Activated naive CD4-positive, alpha-beta T cell (primary cell): ENCODE measurements at places on chromosomes 16 and 17.

- DNase-seq = no peak
Observed at GRCh38 chr17:81473019-81473418, 39.6 kb downstream of the ACTG1 start.

GRCh38 chr16:80968386-80969113 lies 38.1 kb downstream of the CMC2 start:
- DNase-seq = no peak

GRCh38 chr16:11572301-11572995 lies 14.3 kb downstream of the LITAF start:
- DNase-seq = no peak

- DNase-seq = no peak
Observed at GRCh38 chr17:69709441-69709840, 294.9 kb downstream of the MAP2K6 start.

DNA sequence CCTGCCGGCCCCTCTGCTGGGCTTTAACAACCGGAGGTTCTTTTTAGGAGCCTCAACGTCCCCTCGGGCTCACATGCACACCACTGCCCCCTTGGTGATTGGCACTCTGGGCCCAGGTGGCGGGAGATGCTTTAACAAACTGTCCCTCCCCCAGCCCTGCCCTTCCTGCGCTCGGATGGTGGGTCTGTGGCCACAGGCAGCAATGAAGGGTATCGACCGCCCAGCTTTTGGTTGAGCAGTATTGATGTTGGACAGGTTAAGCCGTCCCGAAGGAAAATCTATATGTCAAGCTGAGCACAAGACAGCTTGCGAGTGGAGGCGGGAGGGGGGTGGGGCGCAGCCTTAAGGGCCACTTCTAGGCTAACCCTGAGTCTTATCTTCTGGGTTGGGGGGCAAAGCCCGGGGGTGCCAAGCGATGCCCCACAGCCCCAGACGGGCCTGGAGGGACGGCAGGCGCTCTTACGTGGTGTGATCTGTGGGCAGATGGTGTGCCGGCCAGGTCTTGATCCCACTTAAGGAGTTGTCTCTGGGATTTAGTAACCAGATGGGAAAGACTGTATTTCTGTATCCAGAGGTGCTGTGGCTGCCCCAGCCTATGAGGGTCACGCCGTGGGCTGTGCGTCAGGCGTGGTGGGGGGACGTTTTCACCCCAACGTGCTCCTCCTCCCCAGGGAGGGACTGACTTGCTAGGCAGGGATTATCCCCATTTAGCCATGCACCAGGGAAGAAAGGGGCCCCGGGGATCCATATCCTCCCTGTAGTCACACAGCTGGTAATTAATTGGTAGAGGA lies 6.2 kb downstream of the GSE1 start:
- DNase-seq = no peak

GRCh38 chr16:48113471-48113870 lies 42.3 kb downstream of the ABCC12 start:
- DNase-seq = no peak

GRCh38 chr17:17694169-17695081 lies 13.2 kb downstream of the RAI1 start:
- DNase-seq = no peak

DNA sequence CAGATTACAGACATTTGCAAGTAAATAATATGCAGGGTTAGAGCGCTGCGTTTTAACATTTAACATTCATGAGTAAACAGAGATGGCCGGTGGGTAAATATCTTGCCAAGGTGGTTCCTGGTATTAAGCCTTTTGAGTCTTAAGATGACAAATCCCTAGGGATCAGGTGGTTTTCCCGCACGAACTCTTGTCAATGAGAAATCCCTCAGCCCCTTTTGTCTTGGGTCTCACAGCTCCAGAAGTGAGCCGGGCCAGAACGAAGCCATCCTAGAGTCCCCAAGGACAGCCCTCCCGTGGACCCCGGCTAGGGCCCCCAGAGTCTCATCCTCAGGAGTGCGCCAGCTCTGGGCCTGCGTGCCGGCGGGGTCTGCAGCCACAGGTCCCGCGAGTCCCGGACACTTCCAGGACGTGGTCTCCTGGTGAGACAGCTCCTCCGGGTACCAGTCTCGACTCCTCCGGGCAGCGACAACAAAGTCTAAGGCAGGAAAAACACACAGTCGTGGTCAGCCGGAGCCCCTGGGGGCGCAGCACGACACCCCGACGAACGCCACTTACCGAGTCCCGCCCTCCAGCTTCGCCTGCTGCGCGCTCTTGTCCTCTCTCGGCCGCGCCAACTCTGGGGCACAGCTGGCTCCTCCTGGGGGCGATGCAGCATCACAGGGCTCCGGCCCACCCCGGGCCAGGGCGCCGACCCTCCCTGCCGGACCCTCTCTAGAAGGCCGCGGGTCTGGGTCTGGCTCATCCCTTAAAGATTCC lies 13.3 kb downstream of the MIS12 start:
- no peak for DNase-seq

GRCh38 chr17:35257208-35257659 lies 14.4 kb downstream of the SLFN5 start:
- DNase-seq = no peak

- DNase-seq = no peak
Observed at GRCh38 chr17:2398182-2398581, 2.7 kb downstream of the MNT start.
